Cardiac fibroblast (primary cell): ENCODE measurements at places on chromosomes 4 and X.

GRCh38 chr4:59971952-59972351 is 1228.2 kb upstream of the ADGRL3 start:
- DNase-seq = no peak

DNA sequence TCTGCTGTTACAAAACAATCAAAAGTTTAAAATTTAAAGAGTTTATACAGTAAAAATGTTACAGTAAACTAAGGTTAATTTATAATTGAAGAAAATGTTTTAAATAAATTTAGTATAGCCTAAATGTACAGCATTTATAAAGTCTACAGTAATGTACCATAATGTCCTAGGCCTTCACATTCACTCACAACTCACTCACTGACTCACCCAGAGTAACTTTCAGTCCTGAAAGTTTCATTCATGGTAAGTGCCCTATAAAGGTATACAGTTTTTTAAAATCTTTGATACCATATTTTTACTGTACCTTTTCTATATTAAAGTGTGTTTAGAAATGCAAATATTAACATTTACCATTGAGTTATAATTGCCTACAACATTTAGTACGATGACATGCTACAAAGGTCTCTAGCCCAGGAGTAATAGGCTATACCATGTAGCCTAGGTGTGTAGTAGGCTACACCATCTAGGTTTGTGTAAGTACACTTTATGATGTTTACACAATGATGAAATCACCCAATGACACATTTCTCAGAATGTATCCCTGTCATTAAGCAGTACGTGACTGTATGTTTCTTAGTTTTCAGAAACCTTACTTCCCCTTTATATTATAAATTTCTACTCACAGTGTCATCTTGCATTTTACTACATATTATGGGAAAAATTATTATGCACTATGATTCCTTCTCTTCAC is 320.8 kb downstream of the ADAM29 start:
- no peak for DNase-seq

GRCh38 chrX:148501386-148502066 is 1.1 kb downstream of the AFF2 start:
- DNase-seq = no peak

DNA sequence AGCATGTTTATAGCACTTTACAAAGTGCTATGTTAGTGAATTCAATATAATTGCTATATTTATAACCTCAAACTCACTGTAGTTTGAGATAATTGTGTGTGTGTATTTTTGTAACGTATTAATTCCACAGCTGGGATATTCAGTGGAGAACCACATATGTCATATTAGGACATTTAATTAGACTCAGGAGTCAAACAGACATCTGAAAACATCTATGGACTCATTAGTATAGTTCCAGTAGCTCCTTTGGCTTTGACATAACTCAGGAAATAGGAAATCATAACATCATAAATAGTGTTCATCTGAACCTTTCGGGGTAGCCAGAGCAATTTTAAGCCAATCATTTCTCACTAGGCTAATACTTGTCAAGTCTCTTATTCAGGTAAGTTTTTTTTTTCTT is 38.8 kb downstream of the NAA11 start:
- DNase-seq = no peak

GRCh38 chr4:144411700-144412099 is 234.3 kb upstream of the HHIP start:
- no peak for DNase-seq

GRCh38 chr4:73066928-73067327 is 2.6 kb downstream of the COX18 start:
- no peak for DNase-seq

DNA sequence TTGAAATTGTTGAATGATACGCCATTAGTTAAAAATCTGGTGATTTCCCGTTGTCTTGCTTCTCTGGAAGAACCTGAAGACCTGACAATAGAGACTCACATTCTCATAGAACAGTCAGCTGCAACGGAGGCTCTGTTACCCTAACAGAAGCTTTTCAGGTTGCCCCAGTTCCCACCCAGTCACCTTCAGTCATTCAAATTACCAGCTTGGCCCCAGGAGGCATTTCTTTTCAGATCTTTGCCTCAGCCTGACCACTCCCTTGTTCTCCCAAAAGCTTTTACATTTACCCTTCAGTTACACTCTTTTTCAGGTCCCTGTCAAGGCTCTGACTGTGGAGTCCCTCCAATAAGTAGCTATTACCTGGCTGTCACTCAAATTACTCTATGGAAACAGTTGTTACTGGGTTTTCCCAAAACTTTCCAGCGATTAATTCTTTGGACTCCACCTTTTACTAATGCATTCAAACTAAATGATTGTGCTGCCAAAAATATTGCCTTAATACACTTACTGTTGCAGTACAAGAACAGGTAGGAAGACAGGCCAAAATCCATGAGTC is 162.2 kb upstream of the FTHL17 start:
- no peak for DNase-seq

DNA sequence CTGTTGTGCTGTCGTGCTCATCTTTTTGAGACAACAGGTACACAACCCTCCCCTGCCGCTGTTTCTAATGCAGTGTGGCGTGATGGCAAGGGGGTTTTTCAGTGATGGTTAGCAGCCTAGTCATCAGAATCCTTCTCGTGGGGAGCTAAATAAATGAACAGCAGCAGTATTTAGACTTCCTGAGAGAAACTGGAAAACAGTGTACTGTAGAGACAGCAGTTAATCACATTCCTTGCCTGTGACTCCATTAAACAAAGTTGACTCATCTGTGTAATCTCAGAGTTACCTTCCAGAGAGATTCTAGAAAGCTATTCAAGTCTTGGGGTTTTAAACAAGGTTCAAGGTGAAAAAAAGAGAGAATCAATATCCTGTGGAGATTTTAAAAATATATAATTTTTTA is 1753.2 kb upstream of the PCDH7 start:
- DNase-seq = peak; percentile 48

- no peak for DNase-seq
Measured at GRCh38 chrX:106621836-106622235, 10.1 kb downstream of the RADX start.

DNA sequence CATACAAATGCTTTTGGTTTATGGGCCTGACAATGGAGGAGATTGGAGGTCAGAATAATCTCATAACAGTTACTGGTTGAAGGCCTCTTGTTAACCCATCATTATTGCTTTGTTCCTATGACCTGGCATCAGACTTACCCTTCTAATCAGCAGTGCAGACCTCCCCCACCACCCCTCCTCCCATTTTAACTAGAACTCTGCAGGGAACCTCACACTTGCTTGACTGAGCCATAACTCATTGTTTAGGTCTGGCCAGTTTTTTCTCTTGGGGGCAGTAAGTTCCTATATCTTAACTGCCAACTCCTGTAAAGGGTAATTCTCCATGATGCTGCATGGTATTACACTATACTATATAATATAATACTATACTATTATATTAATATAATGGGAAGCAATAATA is 609.3 kb downstream of the IL1RAPL1 start:
- no peak for DNase-seq

GRCh38 chr4:66219401-66219800 is 549.1 kb upstream of the EPHA5 start:
- no peak for DNase-seq

GRCh38 chr4:84681486-84682274 is 98.8 kb downstream of the CDS1 start:
- peak; percentile 71 for DNase-seq

DNA sequence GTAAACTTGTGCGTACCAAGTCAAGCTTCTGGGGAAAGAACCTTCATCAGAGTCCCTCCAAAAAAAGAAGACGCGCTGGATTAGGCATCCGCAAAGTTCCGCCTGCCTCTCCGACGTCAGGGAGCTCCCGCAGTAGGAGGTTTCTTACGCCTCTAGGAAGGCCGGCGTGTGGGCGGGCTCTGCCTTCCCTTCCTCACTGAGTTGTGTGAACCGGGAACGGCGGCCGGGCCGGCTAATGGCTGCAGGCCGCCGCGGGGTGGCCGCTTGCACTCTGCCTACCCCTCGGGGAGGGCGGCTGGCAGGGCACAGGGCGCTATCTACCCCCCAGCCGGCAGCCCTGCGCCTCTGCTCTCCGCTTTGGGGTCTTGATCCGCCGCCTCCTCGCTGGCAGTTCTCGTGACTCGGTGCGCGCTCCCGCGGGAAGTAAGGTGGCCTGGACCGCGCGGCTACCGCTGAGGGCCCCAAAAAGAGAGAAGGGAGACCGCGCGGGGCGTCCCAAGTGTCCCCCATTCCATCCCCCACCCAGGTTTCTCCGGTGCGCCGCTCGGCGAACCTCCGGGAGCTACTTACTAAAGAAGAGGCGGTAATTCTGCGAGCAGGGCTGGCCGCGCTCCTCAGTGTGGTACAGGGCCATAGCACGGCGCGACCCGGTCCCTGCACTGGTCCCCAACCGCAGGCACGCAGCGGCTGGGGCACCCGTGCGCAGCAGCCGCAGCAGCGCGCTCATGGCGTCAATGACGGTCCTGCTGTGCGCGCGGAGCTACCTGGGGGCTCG is at the start of gene PPA2:
Gene PPA2, minus strand, starts transcription at position 739 of the 775 bp plus-strand sequence. Its CDS starts 12 bp downstream, at position 727.
- peak; percentile 93 for DNase-seq

DNA sequence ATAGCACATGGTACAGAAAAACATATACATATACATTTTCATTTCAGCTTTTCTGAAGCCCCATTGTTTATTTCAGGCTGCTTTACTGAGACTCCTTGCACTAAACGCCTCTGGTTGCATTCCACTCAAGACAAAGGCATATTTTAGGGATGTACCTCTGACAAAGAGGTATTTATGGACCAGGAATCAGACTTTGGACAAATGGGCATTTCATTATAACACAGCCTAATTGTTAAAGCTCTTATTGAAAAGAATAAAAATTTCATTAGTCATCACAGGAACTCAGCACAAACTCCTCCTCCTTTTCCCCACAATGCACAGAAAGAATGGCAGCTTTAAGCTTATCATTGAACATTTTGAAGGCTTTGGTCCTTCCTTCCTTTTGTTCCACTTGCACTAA is 62.9 kb upstream of the UGT8 start:
- no peak for DNase-seq

- no peak for DNase-seq
Measured at GRCh38 chr4:1416948-1417260, 10.7 kb upstream of the NKX1-1 start.

DNA sequence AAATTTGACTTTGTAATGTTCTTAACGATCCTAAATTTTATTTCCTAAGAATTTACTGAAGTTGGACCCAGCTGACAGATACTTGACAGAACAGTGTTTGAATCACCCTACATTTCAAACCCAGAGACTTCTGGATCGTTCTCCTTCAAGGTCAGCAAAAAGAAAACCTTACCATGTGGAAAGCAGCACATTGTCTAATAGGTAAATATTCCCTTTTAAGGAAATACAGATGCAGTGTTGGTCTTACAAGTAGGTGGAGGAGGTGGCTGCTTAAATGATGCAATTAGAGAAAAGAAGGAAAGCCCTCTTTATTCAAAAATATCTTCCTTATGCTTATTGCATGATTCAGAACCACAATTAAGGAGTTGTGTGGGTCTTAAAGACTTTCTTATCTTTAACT is 73.5 kb downstream of the RS1 start:
- no peak for DNase-seq

- no peak for DNase-seq
Measured at GRCh38 chr4:33685939-33686338, 2558.4 kb downstream of the ARAP2 start.

DNA sequence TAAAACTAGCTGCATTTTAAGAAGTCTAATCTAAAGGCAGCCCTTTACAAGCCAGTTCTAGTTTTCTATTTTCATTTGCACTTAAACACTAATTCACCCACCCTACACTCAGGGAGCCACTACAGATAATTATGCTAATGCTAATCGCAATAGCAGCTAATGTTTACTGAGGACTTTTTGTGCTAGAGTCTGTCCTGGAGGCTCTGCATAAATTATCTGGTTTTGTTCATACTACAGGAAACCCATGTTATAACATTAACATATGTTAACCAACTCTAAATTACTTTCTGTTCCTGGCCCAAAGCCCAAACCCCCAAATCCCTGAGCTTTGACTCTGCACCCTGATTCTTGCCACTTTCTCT is 480 bp upstream of the RADX start:
- no peak for DNase-seq

DNA sequence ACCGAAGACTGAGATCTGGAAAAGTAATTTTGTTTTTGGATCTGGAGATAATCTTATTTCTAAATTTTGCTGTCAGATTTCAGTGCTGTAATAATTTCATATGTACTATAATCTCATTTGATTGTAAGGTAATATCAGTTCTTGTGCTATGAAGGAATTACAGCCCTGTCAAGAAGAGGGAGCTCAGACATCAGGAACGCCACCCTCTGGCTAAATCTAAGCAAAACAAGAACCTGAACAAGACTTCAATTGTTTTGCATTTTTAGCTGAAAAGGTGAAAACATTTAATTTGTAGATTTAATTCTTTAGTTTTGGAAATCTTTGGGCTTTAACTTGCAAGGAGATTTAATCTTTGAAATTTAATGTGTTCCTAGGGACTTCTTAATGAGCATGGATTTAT is 525.4 kb upstream of the HS3ST1 start:
- DNase-seq = peak; percentile 59

DNA sequence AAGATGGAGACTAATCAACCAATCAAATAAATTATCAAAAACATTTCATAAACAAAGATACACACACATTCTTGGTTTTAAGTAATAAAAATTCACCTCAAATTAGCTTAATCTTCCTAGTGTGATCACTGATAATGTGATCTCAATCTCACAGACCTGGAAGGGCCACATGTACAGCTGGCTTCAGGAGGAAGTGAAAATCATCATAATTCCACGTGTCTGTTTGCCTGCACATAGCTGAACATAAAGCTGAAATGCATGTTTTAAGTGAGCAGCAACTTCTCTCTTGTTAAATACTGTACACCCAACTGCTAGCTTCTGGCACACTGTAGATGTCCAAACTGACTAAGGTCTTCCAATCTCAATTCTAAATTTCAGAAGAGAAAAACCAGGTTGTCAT is 53.8 kb downstream of the ARHGAP6 start:
- DNase-seq = no peak

DNA sequence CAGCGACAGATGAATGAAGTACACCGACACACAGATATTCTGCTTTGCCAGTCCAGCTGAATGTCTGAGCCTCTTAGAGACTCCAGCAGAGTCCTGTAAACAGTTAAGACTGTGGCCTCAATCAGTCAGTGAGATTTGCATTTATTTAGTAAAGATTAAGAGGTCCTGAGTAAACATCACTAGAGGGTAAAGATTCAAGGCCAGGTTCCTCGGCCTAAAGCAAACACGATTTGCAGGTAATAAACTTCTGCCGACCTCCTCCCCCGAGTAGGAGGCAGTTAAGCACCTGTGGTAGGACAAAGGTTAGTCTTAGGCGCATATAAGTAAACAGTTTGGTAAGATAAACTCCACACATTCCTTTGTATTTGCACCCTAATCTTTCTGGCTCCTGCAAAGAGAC is 99.6 kb downstream of the CFAP47 start:
- no peak for DNase-seq

DNA sequence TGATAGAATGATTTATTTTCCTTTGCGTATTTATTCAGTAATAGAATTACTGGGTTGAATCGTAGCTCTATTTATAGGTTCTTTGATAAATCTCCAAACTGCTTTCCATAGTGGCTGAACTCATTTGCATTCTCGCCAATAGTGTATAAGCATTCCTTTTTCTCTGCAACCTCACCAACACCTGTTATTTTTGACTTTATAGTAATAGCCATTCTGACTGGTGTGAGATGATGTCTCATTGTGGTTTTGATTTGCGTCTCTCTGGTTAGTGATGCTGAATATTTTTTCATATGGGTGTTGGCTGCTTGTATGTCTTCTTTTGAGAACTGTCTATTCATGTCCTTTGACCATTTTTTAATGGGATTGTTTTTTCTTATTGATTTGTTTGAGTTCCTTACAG is 160.7 kb downstream of the MID1IP1 start:
- DNase-seq = no peak
